ENCODE measurements at places on chromosomes 6 and 20.

DNA sequence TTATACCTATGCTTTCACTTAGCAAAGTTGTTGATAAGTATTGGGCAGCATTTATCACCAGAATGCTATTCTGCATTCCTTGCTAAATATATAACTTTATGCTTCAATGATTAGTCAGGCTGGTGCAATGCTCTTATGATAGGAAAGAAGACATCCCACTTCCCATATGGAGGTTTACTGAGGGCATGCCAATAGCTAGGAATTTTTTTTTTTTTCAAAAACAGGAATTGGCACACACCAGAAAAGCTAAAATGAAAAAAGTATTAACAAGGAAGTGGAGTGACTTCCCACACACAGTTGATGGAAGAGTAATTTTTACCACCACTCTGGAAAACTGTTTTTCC lies 90.8 kb downstream of the FRK start:
- DNase-seq: no peak

- DNase-seq: no peak
Observed at GRCh38 chr20:1435337-1435699, 31.3 kb downstream of the NSFL1C start.

- DNase-seq: no peak
Observed at GRCh38 chr20:51003753-51004152, 19.2 kb downstream of the KCNG1 start.

GRCh38 chr20:59471653-59472421 lies 132.5 kb upstream of the PHACTR3 start:
- DNase-seq: no peak

- DNase-seq: no peak
Observed at GRCh38 chr20:44247131-44247571, at the start of gene GDAP1L1. Gene GDAP1L1, plus strand, starts transcription at chr20:44247308. Its CDS starts 27 bp downstream, at chr20:44247335.

All from OCI-M1 (cell line).